ENCODE measurements at places on chromosomes 6 and 20.
A peak's percentile ranks its signal among the peaks of the same experiment; 100 is the strongest.

- no peak for DNase-seq
These were observed 35.1 kb upstream of the FAM83C start for GRCh38 chr20:35327074-35327976.

- no peak for DNase-seq
These were observed 62.1 kb upstream of the ZNF217 start for GRCh38 chr20:53655625-53656292.

DNA sequence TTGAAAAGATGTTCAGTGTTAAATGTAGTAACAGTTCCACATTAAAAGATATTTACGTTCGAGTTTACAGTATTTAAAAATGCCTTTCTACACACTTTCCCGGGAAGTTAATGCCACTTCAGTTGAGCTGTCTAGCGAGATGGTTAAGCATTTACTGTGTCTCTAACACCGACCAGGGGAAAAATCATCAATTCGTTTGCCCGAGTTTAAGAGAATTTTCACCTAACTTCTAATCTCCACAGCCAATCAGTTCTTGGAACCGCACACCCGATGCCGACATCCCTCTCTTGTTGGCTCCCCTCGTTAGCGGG lies 58.2 kb downstream of the FAM217A start:
- no peak for DNase-seq

GRCh38 chr20:15658295-15658694 lies 915.0 kb downstream of the KIF16B start:
- DNase-seq = no peak

DNA sequence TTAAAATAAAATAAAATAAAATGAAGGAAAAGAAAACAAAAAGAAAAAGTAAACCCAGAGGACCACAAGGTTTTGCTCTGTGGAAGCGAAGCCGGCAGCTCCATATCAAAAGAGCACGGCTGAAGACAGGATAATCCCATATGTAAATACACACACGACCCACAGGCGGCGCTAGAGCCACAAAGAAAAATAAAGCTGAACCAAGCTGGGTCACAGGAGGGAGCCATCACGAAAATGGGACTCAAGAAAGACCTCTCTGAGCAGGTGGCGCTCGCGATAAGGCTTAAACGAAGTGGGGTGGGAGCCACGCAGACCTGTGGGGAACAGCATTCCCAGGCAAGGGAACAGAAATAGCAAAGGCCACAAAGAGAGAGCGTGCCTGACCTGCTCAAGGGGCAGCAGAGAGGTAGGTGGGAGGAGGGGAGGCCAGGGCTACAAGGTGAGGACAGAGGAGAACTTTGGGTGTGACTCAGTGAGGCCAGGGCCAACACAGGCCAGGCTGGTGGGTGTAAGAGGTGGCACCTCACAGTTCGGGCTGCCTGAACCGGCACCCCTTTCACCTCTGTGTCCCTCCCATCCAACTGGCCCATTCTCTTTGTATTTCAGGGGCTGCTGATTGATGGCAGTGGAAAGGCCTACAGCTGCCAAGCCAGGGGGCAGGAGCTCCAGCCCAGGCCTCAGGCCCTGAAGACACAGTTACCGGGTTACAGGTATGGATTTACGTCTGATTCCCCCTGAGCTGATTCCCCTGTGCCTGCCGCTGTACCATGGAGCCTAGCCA lies 26.0 kb downstream of the PTGIS start:
- DNase-seq = peak; percentile 86

DNA sequence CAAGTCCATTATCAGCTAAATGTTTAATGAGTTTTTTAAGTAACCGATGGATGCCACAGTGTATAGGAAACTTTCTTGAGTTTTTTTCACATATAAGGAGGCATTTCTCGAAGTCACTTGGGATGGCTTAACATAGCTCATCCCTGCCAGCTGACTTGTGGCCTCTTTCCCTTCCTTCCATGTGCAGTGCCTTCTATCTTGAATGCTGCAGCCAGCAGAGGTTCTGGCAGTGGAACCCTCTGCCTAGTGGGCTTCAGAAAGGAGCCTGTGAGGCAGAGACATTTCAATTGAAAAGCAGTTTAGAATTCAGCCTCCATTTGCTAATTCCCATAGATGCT lies 51.9 kb downstream of the AKAP12 start:
- DNase-seq = no peak

DNA sequence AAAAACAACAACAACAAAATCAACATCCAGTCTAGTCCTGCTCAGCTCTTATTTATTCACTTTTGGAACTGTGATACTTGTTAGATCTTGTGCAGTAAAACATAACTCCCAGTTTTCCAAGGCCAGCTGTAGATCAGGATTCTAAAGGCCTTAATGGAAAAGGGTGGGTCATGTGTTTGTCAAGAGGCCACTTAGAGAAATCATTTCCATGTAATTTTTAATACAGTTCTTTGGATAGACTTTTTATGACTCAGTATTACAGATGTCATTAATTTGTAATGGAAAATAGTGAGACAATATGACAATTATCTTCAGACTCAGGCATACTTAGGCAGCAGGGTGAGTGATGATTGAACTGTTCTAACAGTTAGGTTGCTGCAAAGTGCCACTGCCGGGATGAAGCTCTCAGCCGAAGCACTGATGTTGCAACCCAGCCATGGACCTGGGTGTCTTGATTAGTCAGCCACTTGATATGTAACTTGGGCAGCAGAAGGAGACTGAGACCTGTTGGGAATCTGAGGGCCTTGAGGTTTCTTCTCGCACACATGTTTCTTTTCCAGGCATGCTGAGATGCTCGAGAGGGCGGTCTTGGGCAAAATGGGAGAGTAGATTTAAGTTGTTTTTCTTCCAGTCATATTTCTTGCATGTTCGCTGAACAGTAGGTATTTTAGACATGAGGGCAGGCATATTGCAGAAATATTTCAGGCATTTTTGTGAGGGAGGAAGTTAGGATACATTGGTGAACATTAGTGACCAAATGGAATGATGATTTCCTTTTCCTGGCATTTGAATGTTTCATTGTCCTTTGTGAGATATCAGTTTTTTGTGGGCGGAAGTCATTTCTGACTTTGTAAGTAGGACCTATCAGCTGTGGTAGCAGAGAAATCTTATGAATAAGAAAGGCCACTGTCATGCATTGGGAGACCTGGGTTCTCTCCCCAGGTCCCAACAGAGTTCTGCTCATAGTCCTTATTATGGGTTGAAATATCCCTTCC lies 52.3 kb downstream of the SLX4IP start:
- no peak for DNase-seq

DNA sequence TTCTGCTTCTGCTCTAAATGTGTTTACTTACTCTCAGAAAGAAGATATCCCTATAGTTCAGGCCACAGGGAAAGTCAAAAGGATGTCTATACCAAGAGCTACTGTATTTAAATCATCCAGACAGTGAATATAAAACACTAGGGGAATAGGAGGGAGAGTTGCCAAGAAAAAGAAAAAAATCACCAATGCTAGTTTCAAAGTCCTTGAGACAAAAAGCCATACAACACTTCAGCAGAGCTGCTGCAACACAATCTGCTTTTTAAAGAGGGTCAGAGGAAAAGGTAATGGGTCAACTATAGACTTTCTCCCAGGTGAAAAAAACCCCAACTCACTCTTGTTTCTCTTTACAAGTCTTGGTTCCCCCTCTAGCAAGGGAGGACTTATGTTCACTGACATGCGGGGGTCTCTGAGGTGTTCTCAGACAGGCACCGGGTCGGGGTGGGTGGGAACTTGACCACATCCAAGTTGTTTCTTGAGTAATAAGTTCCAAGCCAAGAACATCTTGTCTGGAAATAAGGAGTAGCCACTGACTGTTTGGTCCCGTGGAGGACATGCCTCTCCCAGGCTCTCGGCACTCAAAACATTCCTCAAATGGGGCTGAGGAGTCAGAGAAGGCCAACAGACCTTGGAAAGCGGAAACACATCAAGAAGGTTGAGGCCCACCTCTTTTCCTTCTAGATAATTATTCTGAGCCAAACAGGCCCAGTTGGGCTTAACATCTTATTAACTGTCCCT lies 47.7 kb downstream of the GJA10 start:
- no peak for DNase-seq
